Hepatocyte (in vitro differentiated cells): ENCODE measurements at places on chromosomes 11 and 22. TPM values are rescaled to one million over a fixed set of nuclear protein-coding genes. Genes with fewer than 3 reads are reported as not detected.

Gene CRACR2B
- total RNA-seq, result 9.7 and 10.2 TPM in 2 replicates

Gene PATE2
- not detected in 2 replicates for total RNA-seq

Gene MRGPRF
- total RNA-seq, result 6.5 TPM in 2 replicates

Gene SGSM1
- 3.1 and 3.5 TPM in 2 replicates for total RNA-seq

Gene HEPHL1
- 0.07 TPM in 1 of 2 replicates, not detected in the other for total RNA-seq

Gene OR2AT4
- 0.07 TPM in 1 of 2 replicates, not detected in the other for total RNA-seq

Gene IL17REL
- not detected in 2 replicates for total RNA-seq

Gene TRIM49
- not detected in 2 replicates for total RNA-seq

Gene ALG8
- total RNA-seq, result 43.1 and 66.8 TPM in 2 replicates

Gene ZNF280B
- total RNA-seq, result 2.6 and 2.8 TPM in 2 replicates

Gene GNAZ
- 4.1 and 4.5 TPM in 2 replicates for total RNA-seq

Gene HBG1
- total RNA-seq, result not detected in 2 replicates

Gene BEST1
- 3.5 and 4.7 TPM in 2 replicates for total RNA-seq

Gene RAB36
- 1.8 and 2.7 TPM in 2 replicates for total RNA-seq

Gene PNPLA5
- 0.57 TPM in 1 of 2 replicates, not detected in the other for total RNA-seq

Gene GSTT2B
- total RNA-seq, result 0.24 and 1.3 TPM in 2 replicates

Gene MYBPC3
- total RNA-seq, result 0.68 and 1.4 TPM in 2 replicates
